CD8-positive, alpha-beta T cell (primary cell): ENCODE measurements at places on chromosomes 5 and 9. TPM values are rescaled to one million over a fixed set of nuclear protein-coding genes. Genes with fewer than 3 reads are reported as not detected.

Gene SETD9
- total RNA-seq: 2.5 TPM

Gene DELE1
- 65.0 TPM for total RNA-seq

GRCh38 chr9:123639743-123640142 is 283.7 kb downstream of the CRB2 start:
- DNase-seq: no peak

DNA sequence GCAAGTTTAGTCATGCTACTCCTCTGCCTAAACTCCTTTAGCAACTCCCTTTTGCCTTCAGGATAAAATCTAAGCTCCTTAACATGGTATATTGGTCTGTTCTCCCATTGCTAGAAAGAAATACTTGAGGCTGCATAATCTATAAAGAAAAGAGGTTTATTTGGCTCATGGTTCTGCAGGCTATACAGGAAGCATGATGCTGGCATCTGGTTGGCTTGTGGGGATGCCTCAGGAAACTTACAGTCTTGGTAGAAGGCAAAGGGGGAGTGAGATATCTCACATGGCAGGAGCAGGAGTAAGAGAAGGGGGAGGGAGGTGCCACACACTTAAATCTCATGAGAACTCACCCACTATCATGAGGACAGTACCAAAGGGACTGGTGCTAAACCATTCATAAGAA is 145.0 kb downstream of the GDNF start:
- no peak for DNase-seq

- DNase-seq: no peak
Observed at GRCh38 chr9:126894052-126894603, 20.5 kb upstream of the RALGPS1 start.

DNA sequence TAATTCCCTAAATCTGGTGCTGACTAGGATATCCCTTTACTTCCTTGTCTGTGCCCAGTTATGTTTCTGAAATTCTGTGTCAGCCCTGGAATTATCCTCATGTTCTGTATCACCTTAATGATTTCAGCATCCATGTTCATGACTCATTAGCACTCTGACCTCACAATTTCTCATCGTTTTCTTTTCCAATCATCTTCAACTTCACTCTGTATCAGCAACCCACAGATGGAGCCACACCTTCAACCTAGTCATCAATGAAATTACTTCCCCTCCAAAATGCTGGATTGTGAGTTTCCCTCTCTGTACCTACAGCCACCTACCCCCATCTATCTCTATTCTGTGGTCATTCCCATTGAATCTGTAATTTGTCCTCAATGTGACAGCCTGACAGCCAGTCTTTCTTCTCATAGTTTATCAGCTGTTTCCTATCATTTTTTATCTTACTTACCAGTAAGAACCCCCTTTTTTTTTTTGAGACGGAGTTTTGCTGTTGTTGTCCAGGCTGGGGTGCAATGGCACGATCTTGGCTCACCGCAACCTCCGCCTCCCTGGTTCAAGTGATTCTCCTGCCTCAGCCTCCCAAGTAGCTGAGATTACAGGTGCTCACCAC is 3.1 kb upstream of the IL6ST start:
- DNase-seq: no peak

GRCh38 chr9:6562201-6562600 is 83.3 kb downstream of the GLDC start:
- DNase-seq: no peak

DNA sequence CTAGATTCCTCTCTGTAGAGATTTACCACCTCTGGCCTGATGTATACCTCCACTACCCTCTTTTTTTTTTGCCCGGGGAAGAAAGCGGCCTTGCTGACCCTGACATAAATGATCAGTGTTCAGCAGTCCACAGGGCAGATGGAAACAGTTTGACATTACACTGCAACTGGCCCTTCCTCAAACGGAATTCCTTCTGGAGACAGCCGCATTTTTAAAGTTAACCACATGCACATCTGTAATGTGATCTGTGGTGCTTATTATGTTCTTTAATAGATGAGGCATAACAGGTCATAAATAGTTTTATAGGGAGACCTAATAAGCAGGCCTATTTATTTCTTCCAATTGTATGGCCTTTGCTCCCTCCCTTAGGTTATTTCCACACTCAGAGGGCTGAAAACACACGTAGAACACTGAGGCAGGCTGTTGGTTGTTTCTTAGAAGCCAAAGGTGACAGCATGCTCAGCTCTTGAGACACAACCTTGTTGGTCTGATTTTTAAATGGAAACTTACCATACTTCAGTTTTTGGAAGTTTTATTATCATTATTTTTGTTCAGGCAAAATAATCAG is 84.0 kb upstream of the APC start:
- DNase-seq: no peak

GRCh38 chr9:114359801-114360200 is 28.0 kb downstream of the AKNA start:
- DNase-seq: no peak

DNA sequence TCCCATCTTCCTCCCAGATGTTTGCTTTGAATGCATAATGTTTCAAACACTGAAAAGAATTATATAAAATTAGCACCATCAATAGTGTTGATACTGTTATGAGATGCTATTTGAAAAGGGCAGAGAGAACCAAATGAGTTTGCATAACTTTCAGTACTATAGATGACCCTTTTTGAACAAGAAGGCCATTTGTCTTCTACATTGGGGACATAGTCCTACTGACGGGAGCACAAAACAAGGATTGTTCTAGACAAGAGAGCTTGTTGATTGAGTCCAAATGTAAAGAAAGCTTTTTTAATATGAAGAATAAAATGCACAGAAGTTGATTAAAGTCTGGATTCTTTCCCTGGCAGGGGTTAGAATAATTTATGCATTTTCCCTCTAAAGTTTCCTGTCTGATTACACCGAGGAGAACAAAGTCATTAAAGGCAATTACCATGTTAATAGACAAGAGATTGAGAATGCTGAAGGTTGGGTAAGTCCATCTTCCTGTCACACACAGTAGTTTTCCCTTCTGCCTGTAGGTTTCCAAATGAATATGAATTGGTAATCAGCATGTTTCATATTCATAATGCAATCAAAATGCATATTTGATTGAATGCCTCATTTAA is 32.8 kb upstream of the ADCY2 start:
- DNase-seq: no peak

DNA sequence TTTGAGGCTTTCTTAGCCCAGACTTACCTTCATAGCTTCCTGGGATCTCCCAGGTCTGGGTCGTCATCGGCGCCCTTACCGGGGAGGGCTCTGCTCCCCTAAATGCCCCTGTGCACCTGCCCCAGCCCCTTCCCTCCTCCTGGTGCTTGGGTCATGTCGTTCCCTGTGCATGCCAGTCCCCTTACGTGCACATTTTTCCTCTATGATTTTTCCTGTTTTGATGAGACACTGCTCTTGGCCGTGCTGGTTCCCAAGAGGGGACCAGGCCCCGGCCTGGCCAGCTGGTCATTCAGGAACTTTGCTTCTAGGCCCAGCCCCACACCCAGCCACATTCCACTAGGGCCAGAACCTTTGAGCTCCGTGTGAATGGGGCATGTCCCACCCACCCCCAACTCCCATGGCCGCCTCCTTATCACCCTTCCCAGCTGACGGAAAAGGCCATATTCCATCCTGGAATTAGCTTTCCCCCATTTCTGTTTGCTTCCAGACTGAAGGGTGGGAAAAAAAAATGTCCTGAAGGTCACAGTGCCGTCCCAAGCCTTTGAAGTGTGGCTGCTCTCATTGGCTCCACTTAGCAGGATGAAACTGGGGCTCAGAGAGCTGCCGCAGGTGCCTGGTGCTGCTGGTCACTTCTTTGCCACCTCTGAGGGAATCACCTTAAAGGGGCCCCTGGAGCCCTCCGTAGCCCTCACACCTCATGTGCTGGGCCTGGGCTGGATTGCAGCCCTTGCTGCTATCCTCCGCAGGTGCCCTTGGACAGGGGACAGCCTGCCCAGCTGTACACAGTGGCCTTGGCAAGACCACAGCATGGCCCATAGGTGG is 25.1 kb downstream of the ERGIC1 start:
- no peak for DNase-seq

DNA sequence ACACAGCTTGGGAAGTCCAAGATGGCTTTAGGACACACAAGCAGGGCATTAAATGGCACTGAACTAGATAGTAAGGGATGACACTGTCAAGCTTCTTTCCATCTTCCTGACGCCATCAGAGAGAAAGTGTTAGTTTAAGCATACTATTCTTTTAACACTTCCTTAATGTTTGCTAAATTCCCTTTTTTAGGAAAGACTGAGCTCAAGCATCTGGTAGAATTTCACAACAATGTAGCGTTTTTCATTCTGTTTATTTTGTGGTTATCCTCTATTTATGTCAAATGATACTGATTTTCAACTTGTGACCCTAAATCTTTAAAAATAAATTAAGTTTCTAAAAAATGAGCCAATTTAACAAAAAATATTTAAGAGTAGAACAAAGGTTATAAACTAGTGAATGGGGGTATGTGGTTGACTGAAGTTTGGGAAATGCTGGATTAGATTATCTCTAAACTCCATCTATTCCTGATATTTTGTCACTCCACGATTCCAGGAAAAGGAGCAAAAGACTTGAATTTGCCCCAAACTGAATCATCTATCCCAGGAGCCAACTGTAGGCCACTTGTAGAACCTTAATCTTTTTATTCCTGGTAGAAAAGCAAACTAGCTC is 147.4 kb upstream of the KLF9 start:
- DNase-seq: no peak

DNA sequence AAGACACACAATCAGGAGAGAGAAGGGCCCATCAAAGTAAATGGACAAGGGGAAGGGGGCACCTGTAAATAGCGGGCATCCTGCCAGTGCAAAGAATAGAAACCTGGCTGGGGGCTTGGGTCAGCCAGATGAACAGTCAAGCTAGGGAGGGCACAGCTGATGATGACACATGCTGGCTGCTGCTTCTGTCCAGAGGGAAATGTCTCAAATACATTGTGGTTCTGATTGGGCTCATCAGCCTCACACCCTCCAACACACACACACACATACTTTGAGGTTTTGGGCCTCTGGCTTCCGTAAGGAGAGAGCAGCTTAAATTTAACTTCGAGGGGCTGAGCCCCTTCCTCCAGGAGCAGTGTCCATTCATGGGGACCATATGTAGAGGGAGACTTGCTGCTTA is 27.6 kb upstream of the SPATA31E1 start:
- no peak for DNase-seq

DNA sequence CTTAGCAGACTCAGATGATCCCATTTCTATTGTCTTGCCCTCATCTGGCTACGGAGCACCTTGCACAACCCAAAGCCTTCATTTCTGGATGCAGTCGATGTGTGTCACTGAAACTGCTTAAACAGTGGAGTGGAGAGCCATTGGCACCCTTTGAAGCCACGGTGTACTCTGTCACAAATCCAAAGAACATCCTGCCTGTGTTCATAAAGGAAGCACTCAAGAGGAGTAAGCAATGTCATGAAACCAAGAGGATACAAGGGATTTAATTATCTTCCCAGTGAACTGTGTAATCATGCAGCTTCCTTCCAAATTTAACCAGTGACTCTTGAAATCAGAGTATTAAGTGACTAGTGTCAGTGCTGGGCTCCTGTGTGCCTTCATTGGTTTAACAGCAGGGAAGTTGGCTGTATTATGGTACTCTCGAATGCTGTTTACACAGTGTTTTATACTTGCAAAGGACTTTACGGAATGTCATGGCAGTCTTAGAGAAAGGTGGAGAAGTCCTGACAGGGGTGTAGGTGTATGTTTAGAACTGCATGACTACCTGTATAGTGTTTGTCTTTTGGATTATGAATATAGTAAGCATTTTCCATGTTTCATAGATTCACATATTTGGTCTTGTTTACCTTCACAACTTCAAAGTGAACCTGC is 41.9 kb downstream of the CD180 start:
- DNase-seq: no peak

DNA sequence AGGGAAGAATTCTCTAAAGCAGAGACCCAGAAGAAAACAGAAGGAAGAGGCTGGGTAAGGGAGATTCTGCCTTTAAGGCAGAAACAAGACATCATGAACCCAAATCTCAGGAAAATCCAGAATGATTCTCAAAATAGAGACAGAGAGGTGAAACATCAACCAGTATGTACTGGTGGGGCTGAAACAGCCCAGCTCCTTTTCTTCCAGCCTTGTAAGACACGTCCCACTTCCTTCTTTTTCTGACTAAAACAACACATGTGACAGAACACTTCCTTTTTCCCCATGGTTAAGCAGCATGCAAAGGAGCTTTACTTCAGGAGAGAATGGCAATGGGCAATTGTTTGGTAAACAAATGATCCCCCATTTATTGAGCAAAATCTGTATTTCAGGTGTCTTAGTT is 230.8 kb upstream of the NR4A3 start:
- DNase-seq: peak; percentile 13

DNA sequence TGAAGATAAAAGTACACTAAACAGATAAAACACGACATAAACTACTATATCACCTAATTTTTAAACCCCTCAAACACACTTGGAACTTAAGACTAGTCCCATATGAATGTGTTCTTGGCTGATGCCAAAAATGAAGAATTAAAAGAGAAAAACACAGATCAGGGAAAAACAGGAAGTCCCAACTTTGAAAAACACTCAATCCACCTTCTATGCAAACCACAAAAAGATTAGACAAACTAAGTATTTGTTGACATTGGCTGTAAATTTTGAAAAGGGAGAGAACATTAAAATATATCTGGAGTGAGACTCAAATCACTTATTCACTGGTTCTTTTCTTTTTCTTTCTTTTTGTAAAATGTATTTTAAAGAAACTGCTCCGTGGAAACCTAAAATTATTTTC is 81.4 kb downstream of the ANKH start:
- DNase-seq: no peak

Gene LHX6
- not detected for total RNA-seq

DNA sequence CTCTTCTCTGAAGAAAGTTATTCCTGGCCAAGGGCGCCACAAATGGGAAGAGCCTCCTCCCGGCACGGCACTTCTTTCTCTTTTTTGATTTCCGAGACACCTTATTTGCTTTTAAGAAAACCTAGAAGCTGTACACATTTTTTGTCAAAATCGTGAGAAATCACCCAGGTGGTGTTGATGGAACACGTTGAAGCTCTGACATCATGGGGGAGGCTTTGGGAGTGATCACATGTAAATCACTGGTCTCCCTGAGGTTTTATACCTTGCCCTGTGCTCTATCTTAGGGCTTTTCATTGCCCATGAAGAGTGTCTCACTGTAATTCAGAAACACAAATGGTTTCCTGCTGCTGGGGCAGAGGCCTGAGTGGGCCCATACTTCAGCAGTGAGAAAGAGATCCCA is 27.4 kb downstream of the SLC36A1 start:
- no peak for DNase-seq
